Liver (tissue), 10 donors: ENCODE measurements at places on chromosomes 12 and 14. TPM values are rescaled to one million over a fixed set of nuclear protein-coding genes. Genes with fewer than 3 reads are reported as not detected.

DNA sequence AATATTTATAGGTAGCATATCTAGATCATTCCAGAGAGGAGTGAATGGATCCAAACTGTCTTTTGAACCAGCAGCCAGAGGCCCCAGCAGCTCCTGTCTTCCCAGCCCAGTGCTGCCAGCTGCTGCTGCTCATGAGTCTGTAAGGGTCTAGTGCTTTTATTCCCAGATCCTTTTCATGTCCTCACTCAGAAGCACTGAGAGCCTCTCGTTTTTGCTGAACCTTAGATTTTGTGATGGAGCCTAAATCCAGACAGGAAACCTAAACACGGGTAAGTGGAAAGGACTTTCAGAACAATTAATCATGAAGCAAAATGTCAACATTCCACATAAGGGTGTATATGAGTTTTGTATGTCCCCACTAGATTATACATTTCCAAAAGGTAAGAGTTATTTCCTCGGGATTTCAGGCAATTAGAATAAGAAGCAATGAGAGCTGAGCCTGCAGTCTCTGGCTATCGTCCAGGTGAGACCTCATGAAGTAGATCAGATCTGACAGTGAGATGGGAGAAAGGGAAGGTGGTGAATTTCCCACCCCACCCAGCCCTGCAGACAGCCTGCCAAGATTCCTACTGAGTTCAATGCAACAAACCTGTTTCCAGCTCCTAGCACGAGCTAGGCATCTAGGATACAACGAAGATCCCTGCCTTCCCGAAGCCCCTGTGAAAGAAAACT lies 84.4 kb downstream of the NINJ2 start:
- DNase-seq, result no peak

DNA sequence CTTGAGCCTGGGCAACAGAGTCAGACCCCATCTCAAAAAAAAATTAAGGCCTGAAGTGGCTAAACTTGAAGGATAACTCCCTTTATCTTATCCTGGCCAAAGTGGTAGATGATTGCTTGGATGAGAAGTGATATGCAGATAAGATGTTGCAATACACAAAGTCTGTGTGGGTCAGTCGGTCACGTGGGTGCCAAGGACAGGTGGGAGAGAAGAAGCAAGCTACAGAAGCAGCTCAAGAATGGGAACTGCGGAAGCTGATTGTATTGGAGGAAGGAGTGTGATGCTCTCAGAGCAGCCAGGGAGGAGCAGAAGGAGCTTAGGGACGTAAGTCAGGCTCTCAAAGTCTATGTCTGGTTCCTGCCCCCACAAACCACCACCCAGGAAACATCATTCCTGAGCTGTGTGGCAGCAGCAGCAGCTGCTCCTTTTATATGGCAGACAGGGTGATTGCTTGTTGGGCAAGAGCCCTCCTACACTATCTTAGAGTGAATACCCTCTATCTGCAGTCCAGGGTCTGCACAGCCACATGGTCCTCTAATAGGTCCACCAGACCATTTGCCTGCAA lies 54.5 kb downstream of the ATP2A2 start:
- DNase-seq, result no peak

- no peak for DNase-seq
These were observed 233.6 kb upstream of the RGS6 start for GRCh38 chr14:71698673-71699072.

GRCh38 chr12:54047964-54048303 lies 5.7 kb upstream of the HOXC4 start:
- DNase-seq, result no peak

DNA sequence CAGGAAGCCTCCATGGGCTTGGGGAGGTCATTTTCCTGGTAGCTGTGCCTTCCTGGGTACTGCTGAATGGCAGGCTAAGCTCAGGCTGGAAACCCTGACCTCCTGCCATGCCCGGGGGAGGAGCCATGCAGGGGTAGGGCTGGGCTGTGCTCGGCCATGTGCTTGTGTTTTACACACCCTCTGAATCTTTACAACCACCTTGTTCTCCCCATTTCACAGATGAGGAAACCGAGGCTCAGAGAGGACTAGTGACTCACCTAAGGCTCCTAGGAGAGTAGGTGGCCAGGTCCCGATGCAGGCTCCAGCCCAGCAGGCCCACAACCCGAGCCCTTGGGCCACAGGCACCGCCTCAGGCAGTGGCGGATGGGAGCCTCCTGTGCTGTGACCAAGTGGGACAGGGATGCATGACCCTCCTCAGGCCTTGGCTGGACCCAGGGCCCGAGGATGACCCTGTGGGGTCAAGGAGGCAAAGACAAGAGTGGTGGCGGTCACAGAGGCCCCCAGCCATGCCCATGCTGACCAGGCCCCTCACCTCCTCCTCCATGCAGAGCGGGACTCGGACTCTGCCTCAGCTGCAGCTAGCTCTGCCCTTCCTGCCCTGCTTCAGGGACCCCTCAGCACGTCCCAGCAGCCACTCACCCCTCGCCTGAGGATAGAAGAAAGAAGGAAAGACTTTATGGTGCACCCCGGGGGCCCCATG lies 136.1 kb downstream of the CALM1 start:
- DNase-seq, result no peak

GRCh38 chr12:130742112-130742511 lies 26.0 kb upstream of the RIMBP2 start:
- DNase-seq, result no peak

- no peak for DNase-seq
These were observed 373.6 kb downstream of the EMP1 start for GRCh38 chr12:13570005-13570694.

DNA sequence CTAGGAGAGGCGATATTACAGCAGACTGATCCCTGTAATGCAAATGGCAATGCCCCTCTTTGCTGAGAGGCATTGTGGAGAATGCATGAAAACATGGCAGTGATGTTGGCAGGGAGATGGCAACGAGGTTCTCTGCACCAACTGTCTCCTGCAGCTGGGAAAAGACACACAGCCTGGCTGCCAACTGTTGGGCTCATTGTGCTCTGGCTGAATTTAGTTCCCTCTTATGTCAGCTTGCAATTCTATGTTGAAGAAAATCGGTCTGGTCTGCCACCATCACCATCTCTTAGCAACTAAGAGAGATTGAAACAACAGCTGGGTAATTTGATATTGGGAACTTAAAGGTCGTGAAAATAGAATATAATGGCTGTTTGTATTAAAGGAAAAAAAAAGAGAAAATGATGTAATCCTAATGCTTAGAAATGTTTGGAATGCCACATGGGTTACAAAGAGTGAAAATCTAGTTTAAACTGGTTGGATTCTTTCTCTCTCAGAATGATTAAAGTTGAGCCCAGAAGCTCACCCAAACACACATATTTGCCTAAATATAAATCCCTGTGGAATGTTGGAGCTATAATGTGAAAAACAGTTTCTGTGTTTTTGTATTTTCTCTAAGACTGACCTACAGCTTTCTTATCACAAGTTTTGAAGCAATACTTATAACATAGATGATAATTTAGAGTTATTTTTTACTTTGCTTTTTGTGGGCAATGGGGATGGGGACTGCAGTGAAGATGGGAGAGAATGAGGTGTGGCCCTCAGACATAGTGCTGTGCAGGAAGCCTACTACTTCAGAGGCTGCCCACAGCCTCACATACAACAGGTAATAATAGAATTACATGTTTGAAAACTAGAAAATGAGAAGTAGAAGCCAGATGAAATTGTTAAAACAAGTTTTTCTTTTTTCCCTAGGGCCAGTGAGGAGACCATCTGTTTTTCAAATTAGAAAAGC lies 143.7 kb downstream of the AKAP6 start:
- DNase-seq, result no peak

GRCh38 chr14:105927096-105928060 lies 401.0 kb downstream of the TMEM121 start:
- no peak for DNase-seq

DNA sequence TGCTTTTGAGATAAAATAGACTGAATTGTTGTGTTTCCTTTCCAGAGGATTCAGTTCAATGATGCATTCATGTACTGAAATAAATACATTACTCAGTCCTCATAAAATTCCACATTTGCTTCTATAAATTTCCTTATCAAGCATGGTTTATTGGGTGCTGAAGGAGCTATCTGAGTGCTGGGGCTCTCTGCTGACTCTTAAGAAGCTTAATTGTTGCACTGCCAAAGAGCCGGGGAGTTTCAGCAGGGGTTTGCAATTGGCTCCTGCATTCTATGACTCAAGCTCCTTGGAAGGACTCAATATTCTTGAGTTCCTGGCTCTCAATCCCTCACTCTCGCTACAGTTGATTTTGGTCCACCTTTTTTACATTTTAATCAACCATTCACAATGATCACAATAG lies 69.8 kb upstream of the PYGL start:
- no peak for DNase-seq

DNA sequence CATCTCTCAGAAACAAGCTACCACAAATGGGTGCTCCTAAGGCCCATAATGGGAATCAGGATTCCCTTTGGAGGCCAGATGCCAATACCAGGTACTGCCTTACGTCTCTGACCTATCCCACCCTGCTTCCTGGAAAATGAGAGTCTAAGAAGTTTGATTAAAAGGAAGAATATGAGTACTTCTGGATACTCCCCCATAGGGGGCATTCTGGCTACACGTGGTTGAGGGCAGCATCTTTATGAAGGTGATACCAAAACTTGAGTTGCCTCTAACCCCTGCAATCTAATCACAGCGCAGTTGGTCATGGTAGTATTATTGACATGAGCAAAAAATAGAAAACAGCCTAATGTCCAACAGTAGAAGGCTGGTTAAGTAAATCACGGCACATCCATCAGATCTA lies 184.2 kb upstream of the LHX5 start:
- no peak for DNase-seq

DNA sequence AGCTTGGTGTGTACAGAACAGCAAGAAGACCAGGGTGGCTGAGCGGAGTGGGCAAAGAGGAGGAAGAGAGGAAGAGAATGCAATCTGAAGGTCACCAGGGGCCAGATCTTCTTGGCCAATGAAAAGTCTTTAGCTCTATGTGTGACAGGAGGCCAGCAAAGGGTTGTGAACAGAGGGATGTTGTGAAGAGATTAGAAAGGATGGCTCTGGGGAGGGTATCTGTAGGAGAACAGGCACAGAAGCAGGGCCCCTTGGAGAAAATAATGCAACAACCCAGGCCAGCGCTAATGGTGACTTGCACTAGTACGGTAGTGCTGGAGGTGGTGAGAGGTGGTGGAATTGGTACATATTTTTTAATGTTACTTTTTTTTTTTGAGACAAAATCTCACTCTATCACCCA lies 97.2 kb downstream of the NT5DC3 start:
- no peak for DNase-seq

GRCh38 chr14:74501135-74501614 lies 7.6 kb downstream of the ISCA2 start:
- DNase-seq, result peak; percentile 41

- no peak for DNase-seq
These were observed 358.6 kb downstream of the EGLN3 start for GRCh38 chr14:33592297-33592696.

- no peak for DNase-seq
These were observed 41.0 kb downstream of the DYNC1H1 start for GRCh38 chr14:102005336-102005735.

GRCh38 chr14:28875934-28876571 lies 109.5 kb downstream of the FOXG1 start:
- DNase-seq, result no peak

Gene OR4L1
- total RNA-seq, result not detected

Gene MARK3
- 48.0 TPM for total RNA-seq

Gene HOXC9
- total RNA-seq, result not detected

Gene OR6C2
- not detected for total RNA-seq

Gene KIF5A
- not detected for total RNA-seq
